ENCODE measurements at places on chromosomes 7 and 10.

GRCh38 chr7:133797818-133798520, 329.2 kb upstream of the LRGUK start:
- DNase-seq = peak; percentile 29

GRCh38 chr7:18276380-18276779, 219.2 kb upstream of the HDAC9 start:
- DNase-seq = no peak

GRCh38 chr7:128321044-128321422, 22.7 kb downstream of the RBM28 start:
- no peak for DNase-seq

- DNase-seq = peak; percentile 37
Observed at GRCh38 chr10:110083884-110084283, 76.1 kb downstream of the ADD3 start.

- DNase-seq = no peak
Observed at GRCh38 chr7:107953924-107954303, 49.0 kb downstream of the LAMB1 start.

- no peak for DNase-seq
Observed at GRCh38 chr7:106978425-106979420, 65.8 kb upstream of the PRKAR2B start.

DNA sequence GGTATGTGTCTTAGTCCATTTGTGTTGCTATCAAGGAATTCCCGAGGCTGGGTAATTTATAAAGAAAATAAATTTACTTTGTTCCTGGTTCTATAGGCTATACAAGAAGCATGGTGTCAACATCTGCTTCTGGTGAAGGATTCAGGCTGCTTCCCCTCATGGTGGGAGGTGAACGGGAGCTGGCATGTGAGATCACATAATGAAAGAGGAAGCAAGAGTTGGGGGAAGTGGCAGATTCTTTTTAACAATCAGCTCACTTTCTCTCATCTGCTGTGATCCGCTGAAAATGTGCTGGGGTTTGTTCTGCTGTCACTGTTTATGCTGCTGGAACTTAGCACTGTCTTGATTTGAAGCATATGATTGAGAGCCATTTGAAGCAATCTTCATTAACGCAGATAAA, 730.0 kb upstream of the SORCS1 start:
- DNase-seq = no peak

- no peak for DNase-seq
Observed at GRCh38 chr10:62381385-62382102, 7.4 kb downstream of the ZNF365 start.

- DNase-seq = no peak
Observed at GRCh38 chr7:106059556-106059955, 52.6 kb downstream of the SYPL1 start.

DNA sequence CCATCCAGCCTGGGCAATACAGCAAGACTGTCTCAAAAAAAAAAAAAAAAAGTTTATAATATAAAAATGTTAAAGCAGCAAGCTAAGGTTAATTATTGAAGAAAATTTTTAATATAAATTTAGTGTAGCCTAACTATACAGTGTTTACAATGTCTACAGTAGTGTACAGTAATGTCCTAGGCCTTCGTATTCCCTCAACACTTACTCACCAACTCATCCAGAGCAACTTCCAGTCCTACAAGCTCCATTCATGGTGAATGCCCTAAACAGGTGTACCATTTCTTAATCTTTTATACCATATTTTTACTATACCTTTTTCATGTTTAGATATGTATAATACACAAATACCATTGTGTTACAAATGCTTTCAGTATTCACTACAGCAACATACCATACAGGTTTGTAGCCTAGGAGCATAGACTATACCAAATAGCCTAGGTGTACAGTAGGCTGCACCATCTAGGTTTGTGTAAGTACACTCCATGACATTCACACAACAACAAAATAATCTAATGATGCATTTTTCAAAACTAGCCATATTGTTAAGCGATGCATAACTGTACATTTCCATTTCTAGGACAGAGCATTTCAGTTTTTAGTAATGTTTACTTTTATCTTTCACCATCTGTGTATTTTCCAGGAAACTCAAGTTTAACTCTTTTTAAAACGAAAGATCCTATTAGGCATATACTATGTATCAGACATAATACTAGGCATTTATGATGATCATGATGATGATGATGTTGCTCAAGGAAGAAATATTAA, 43.3 kb downstream of the CNOT4 start:
- no peak for DNase-seq

- DNase-seq = peak; percentile 50
Observed at GRCh38 chr7:94223375-94224084, 171.2 kb upstream of the COL1A2 start.

DNA sequence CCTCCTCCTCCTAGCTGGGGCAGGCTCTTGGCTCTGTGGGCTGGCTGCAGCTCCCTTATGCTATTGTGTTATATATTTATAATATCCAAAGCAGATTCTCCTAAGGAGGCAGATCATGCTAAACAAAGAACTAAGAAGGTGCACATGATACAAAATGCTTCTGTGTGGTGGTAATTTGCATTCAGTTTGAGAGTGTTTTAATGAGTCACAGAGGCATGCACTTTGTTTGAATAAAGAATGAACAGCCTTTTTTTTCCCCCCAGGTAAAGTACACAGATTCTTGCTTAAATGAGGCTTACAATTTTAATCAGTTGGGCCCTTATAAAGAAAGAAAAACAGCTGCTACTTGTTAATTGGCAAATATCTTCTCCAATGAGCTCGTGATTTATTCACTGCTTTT, 95.0 kb downstream of the FANK1 start:
- DNase-seq = no peak

DNA sequence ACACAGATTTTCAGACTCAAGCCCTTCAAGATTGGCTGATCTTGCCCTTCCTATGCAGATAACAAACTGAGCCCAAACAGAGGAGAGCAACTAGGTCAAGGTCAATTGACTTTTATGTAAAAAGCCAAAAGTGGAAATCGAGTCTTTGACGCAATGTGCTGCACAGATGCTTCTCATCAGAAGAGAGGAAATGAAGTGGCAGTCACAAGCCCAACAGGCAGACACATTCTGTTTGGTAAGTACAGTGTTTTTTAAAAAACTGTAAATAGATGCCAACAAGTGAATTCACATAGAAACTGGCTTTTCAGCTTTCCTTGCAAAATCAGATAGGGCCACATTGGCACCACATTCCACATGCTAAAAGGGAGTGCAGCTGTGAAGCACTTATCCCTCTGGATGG, 606.6 kb downstream of the KCNMA1 start:
- DNase-seq = no peak

GRCh38 chr7:47938574-47939165, 9.6 kb downstream of the PKD1L1 start:
- no peak for DNase-seq

DNA sequence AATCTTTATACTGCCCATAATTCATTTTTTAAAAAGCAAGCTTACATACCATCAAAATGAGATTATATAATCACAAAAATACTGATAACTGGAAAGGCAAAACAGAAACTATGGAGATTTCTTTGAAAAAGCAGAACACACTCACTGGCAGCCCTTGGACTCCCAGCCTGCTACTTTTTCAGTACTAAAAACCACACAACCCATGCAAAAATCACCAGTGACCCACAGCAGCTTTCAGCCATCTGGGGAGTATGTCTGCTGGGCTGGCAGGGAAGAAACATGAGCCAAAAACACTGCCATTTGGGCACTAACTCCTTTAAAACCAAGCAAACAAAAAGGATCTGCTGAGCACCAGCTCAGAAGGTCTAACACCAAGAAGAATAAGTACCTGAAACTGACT, 80.0 kb upstream of the DDC start:
- DNase-seq = no peak

DNA sequence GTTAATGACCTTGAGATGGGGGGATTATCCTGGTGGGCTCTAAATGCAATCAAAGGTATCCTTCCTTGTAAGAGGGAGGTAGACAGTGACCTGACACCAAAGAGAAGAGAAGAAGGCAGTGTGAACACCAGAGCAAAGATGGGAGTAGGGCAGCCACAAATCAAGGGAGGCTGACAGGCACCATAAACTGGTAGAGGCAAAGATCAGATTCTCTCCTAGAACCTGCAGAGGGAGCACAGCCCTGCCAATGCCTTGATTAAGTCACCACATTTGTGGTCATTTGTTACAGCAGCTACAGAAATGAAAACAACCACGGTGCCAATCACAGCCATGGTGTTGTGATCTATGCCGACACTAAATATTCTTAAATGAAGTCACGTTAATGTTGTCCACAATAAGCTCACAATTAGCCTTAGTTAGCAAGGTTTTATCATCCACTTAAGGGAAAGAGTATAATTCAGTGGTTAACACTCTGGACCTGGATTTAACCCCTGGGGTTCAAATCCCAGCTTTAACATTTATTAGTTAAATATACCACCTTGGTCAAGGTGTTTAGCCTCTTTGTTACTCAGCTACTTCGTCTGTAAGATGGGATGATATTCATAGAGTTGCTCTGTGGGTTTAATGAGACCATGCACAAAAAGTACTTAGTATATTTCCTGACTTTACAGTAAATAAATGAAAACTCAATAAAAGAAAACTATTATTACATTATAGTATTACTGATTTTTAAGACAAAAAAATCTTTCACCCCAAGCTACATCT, 70.8 kb downstream of the SGMS1 start:
- DNase-seq = peak; percentile 51

DNA sequence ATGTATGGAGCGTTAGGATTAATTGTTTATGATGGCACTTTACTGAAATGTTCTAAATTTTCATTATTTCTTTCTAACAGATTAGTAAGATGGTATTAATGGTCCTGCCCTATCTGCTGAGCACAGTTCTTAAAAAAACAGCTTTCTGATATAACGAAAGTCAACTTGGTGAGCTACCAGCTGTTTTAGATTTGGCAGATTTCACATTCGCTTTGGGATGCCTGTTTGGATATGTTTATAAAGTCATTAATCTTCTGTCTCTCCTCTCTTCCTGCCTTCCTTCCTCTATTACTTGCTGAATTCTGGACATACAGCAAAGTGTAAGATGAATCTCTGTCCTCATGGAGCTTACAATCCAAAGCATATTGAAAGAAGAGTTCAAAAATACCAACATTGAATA, 396.8 kb upstream of the LRGUK start:
- DNase-seq = peak; percentile 37

DNA sequence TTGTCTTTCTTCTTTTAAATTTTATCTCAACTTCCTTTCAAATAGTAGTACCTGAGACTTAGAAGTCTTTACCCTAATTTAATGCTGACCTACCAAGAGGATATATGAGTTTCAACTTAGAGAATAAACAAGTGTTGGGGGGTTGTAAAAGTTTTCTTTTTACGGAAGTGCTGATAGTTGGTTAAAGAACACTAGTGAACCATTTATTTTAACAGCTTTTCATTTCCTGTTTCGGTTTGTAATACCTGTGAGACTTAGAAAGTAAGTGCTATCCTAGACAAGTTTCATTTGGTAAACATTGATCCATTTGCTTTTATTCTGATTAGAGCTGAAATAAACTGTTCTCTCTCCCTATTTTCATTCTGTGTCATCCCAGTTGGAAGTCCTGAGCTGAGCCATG, 683.1 kb upstream of the SORCS1 start:
- DNase-seq = no peak

- DNase-seq = no peak
Observed at GRCh38 chr10:50464004-50464409, 159.7 kb downstream of the SGMS1 start.

GRCh38 chr7:24555184-24555583, 18.1 kb upstream of the PALS2 start:
- no peak for DNase-seq

- DNase-seq = peak; percentile 50
Observed at GRCh38 chr10:14686356-14686755, 88.3 kb downstream of the FAM107B start.

GRCh38 chr10:72661431-72661830, 30.5 kb upstream of the MCU start:
- DNase-seq = no peak

DNA sequence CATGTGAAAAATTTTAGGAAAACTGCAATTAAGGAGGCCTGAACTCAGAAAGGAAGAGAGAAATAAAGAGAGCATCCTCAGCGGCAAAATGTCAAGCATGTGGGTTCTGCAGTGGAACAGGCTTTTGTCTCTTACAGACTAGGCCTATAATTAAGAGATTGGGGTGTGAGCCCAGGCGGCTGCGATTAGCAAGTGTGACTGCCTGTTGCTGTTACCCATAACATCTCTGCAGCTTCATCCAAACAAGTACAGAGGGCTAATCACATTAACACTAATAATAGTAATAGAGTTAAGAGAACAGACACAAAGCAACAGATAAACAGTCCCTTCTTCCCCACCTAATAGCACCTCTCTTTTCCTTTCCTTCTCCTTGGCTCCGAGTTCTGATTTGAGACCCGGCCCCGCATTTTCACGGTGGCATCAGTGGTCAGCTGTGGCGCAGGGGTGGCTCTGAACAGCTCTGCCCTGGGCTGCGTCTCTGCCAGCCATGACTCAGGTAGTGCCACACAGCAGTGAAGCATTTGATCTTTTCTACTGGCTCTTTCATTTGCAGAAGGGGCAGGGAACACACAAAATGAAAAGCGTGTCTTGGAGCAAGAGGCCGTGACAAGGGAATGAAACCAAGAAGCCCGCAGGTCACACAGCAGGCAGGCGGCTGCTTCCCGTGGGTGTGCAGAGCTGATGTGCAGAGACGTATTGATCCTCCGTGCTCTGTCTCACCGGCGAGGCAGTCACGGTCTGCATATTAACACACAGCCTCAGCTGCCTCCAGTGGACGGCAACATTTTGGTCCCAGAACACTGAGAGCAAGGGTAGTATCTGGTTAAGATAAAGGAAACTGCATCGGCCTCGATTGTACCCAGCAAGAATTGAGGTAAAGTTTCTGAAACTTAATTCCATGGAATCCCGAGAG, 103.1 kb downstream of the KLF6 start:
- DNase-seq = no peak

- no peak for DNase-seq
Observed at GRCh38 chr7:100865372-100865911, 1.7 kb upstream of the TRIP6 start.

DNA sequence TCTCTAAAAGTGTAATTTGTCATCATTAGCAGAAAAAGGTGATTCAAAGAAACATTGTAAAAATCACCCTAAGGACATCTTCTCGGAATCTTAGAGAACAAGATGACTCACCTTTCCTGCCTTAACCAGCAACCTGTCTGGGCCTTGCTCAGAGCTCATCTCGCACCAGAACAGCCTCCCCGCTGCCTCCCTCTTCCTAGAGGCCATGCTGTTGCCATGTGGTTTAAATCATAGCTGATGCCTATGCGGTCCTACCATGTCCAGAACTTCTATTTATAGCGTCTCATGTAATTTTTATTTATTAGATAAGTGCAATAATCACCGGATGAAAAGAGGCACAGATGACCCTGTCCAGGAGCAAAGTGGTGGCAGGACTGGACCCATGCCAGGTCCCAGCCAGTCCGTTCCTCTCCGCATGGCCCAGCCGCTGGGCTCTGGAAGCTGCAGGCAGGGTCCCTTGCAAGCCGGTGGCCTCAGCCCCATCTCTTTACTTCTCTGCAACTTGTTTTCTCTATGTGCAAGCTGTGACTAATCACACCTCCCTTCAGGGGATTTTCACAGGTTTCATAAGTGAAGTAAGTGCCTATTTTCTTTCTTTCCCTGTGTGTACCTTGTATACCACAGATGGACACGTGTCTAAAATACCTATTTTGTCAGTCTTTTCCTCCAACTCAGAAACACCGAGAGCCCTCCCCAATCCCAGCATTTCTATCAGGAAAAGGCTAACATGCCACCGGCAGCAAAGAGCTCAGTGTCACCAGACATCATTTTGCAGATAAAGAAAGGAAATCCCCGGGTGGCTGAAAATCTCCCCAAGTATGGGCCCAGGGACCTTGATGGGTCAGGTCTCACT, 27.1 kb downstream of the KLF6 start:
- no peak for DNase-seq

- DNase-seq = no peak
Observed at GRCh38 chr10:84546609-84547008, 218.2 kb downstream of the CCSER2 start.

Measured in AG10803 (cell line).